ENCODE measurements at places on chromosomes 6 and 20.

DNA sequence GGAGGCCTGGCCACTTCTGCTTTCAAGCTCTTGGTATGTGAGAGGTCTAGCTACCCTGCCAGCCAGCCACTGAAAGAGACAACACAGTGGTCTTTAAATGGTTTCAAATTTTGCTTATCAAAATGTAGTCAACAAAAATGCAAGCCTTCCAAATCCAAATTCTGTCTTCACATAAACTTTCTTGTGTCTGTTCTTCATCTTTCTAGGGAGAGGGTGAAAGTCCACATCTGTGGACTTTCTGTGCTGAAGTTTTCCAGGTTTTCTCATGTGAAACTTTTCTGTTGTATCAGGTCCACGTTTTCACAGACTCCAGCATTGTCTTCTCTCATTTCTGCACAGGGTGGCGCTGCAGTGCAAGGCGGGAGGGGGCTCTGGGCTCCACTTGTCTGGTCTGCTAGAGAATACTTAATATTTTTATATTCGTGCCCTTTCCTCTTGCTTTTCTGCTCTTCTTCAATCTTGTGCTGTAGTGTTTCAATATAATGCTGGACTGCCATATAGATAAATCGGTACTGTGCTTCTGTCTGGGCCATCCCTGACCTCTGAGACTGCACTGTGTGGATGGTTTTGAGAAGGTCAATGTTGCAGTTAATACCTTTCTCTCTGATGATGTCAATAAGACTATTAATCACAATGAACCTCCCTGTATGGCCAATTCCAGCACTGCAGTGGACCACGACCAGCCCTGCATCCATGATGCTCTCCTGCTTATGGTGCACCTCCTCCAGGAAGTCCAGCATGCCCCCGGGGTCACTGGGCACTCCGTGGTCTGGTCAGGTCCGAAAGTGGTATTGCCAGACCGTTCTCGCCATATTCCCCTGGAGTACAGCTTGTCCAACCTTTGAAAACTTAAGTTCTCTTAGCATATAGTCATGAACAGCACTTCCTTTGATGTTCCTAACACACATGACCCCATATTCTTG, 161.6 kb upstream of the TNFAIP3 start:
- DNase-seq, result peak; percentile 82

DNA sequence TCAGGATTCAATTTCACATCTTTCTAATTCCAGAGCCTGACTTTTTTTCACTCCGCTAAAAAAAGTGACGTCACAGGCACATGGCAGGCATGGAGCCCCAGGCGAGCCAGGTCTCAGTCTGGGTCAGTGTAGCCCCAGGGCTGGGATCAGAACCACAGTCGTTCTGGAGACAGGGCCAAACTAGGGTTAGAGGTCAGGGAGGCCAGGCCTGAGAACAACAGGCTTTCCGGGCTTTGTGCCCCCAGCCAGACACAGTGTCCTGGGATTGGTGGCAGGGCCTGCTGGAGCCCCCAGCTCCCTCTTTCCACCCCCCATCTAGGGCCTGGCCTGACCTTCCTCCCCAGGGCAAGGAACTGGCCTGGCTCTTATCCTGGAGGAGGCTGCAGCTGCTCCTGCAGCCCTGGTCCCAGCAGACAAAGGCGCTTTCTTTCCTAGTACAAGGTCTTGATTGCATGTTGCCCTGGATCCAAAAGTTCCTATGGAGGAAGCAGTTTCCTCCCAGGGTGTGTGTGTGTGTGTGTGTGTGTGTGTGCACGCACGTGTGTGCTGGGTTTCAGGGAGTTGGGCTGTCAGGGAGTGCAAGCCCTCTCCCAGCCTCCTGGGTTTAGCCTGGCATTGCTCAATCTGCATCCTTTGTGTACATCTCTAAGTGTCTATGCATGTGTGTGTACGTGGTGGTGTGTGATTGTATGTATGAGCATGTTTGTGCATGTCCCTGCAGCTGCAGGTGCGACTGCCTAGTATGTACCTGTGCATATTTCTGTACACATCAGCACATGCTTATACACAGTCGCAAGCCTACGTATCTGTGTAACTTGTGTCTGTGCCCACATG, 26.5 kb upstream of the EMILIN3 start:
- no peak for DNase-seq

DNA sequence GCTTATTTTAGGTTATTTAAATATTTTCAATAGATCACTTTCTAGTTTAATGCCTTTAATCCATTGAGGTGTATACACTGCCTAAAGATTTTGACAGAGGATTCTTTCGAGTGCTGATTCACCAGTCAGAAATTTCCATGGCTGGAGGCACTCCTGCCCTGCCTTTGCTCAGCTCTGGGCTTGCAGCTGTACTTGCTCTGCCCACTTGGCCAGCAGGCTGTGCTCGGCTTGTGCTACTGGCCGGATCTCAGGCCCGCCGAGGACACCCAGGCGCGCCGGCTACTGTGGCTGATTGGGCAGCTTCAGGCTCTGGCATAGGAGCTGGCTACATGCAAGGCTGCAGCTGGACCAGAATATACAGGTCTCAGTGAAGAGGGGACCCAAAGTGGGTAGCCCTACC, 675.1 kb upstream of the MMS22L start:
- peak; percentile 6 for DNase-seq

DNA sequence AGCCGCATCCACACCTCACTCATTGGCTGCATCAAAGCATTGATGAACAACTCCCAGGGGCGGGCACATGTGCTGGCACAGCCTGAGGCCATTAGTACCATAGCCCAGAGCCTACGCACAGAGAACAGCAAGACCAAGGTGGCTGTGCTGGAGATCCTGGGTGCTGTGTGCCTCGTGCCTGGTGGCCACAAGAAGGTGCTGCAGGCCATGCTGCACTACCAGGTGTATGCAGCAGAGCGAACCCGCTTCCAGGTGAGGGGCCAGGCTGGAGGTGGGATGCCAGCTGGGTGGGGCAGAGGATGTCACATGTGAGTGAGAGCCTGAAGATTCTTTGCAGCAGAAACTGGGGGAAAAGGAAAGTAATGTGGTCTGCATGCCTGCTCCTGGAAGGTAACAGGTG, 66.7 kb downstream of the MOCS1 start:
- DNase-seq, result no peak

GRCh38 chr6:82118150-82118562, 129.4 kb downstream of the IBTK start:
- no peak for DNase-seq

- peak; percentile 23 for DNase-seq
Observed at GRCh38 chr20:2086177-2086979, 15.2 kb upstream of the STK35 start.

DNA sequence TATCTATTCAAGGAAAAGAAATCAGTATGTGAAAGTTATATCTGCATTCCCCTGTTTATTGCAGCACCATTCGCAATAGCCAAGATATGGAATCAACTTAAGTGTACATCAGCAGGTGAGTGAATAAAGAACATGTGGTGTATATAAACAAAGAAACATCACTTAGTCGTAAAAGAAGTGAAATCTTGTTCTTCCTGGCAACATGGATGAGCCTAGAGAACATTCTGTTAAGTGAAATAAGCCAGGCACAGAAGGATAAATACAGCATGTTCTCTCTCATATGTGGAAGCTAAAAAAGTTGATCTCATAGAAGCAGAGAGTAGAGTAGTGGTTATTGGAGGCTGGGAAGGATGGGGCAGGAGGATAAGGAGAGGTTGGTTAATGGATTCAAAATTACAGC, 287.9 kb upstream of the FERMT1 start:
- no peak for DNase-seq

- DNase-seq, result no peak
Observed at GRCh38 chr20:11726026-11726425, 191.7 kb upstream of the BTBD3 start.

DNA sequence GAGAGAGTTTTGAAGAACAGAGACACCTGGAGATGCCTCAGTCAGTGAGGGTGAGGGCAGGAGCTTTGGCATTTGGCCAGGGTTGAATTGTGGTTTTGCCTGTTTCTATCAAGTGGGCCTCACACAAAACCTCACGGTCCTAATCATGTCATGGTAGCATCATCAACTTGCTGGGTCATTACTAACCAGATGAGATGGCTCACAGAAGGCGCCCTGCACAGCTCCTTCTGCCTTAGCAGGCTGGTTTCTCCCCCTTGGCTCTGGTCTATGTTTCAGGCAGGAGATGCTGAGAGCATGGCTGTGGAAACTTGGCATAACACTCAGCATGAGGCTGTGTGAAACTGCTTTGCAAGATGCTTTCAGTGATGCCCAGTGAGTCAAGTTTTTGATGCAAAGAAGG, 99.3 kb downstream of the LRRC1 start:
- peak; percentile 31 for DNase-seq

- DNase-seq, result no peak
Observed at GRCh38 chr6:156657296-156657695, 119.9 kb upstream of the ARID1B start.

DNA sequence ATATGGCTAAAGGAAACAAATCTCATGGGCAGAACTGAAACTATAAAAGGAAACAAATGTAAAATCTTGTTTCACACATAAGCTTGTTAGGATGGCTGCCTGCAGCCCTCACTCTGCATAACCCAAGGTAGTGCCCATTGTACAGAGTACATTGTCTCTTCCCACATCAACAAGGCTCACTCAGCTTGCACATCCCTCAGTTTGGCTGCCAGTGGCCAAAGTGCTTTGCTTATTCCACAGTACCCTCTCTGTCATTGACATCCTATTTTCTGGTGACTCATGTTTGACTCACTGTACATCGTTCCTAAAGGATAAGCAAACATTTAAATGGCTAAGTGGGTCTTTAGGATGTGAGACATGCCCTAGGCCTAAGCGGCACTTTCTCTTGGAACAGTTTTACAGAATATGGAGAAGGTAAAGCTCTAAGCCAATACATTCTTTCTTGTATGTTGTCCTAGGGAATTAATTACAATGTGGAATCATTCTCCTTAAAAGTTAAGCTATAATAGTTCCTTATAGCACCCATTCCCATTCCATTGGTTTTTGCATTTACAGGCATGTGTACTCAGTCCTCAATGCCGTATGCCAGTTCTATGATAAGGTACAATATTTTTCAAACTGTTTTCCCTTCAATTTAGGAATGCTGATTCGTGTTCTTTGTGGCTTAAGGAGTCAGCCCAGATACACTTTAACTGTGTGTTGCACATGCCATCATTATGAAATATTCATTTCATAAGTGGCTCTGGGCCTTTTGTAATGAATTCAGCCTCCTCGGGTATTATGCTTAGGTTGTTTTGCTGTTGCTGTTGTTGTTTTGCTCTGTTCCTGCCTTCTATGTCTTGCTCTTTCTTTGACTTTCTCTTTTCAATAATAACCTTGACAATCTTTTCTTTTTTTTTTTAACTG, 5.5 kb downstream of the ANKEF1 start:
- no peak for DNase-seq

- DNase-seq, result no peak
Observed at GRCh38 chr6:129184808-129185366, 301.9 kb downstream of the LAMA2 start.

Data from GM03348 (cell line).